RPMI8226 (cell line): ENCODE measurements at places on chromosomes 13 and 19.

- no peak for DNase-seq
Observed at GRCh38 chr13:53023246-53023645, 5.4 kb upstream of the OLFM4 start.

GRCh38 chr19:54905803-54906511 is at the start of gene NCR1:
Gene NCR1 (plus strand): TSS chr19:54906148. CDS start chr19:54906188, 40 bp downstream.
- DNase-seq: no peak

DNA sequence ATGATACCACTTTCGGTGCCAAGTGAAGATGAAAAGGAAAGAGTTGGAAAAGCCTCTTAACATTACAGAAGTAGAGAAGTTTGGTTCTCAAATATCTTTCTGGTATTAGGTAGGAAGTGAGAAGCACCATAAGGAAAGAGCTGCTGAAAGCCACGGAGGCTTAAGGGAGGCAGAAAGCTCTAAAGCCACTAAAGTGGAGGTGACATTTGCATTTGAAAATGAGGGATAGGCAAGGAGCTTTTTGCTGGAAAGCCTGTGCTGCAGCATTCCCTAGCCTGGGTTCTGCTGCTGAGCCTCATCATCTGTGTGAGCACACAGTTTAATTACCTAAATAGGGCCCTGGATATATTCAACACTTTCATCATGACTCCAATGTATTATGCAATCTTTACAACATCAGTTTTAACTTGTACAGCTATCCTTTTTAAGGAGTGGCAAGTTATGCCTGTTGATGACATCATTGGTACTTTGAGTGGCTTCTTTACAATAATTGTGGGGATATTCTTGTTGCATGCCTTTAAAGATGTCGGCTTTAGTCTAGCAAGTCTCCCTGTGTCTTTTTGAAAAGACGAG is 315.4 kb downstream of the RBM26 start:
- no peak for DNase-seq

DNA sequence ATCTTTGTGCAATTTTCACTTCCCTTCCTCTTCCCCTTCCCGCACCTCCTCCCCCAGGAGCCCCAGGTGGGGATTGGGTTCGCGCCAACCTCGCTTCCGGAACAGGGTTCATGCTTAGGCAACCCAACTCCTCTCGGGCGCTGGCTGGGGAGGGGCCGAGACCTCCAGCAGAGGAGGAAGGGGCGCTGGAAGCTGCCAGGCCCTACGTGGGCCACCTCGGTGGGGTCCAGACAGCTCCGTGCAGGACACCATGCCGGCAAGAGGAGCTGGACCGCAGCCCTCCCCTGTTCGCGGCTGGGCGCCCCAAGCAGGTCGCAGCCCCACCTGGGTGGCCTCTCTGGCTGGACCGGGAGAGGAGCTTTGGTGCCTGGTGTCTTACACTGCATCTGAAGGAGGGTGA is 91.1 kb downstream of the SPACA7 start:
- DNase-seq: no peak

- no peak for DNase-seq
Observed at GRCh38 chr13:49838989-49839388, 46.5 kb upstream of the KPNA3 start.

DNA sequence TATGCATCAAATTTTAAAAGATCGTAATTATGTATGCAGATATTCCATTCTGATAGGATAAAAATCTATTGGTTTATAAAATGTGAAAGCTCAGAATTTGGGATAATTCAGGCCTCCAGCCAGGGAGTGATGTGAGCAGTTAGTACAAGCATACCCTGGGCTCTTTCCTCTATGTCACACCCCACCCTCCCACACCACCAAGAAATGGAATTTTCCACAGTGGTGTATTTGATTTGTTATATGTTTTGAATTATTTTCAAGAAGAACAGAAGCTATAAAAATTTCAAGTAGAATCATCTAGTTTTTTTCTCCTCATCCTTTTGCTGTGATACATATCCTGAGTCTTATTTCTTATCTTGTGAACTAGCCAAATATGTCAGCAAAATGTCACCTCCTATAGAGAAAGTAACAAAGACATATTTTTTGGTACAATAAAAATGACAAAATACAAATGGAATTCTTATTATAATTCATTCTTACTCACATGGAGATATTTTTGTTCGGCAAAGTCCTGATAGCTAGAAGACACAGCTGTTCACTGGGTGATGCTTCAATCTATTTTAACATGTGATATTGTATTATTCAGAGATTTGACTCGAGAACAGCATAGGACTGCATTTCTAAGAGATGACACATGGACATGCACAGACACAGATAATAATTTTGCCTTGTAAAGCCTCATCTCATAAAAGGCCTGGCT is 61.2 kb upstream of the FRY start:
- DNase-seq: no peak

DNA sequence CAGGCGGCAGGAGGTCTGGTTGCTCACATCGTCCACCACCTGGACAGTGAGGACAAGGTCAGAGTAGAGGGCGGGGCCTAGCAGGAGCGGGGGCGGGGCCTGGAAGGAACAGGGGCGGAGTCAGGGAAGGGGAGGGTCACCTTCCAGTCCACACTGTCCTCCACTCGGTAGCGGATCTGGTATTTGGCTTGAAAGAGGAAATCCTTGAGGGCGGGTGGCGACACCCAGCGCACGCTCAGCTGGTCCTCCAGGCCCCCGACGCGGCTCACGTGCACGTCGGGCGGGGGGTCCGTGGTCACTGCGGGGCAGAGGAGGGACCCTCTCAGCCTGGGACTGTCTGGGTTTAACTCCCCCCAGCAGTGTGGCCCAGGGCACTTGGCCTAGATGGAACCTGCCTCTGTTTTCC is 8.2 kb downstream of the REX1BD start:
- DNase-seq: no peak

- no peak for DNase-seq
Observed at GRCh38 chr13:25992076-25992475, 59.7 kb downstream of the SHISA2 start.
